Daoy (cell line): ENCODE measurements at places on chromosomes 5 and 9. TPM values are rescaled to one million over a fixed set of nuclear protein-coding genes. Genes with fewer than 3 reads are reported as not detected.

PCDHGB4 gene
- total RNA-seq = 0.06 and 0.09 TPM in 2 replicates

IER5L gene
- total RNA-seq = not detected in 2 replicates

SV2C gene
- total RNA-seq = 0.03 and 0.11 TPM in 2 replicates

CTXN3 gene
- total RNA-seq = not detected in 2 replicates

ZDHHC11 gene
- 2.1 and 3.6 TPM in 2 replicates for total RNA-seq

CDX1 gene
- 0.06 and 1.3 TPM in 2 replicates for total RNA-seq

CCL21 gene
- total RNA-seq = not detected in 2 replicates

DIAPH1 gene
- 40.7 and 43.5 TPM in 2 replicates for total RNA-seq

CCNI2 gene
- 0.06 and 0.09 TPM in 2 replicates for total RNA-seq

OR4F3 gene
- not detected in 2 replicates for total RNA-seq

PCSK1 gene
- total RNA-seq = 0.98 and 2.2 TPM in 2 replicates

WDR38 gene
- total RNA-seq = 0.12 TPM in 1 of 2 replicates, not detected in the other

CNTNAP3B gene
- total RNA-seq = 8.6 and 11.8 TPM in 2 replicates

ORM2 gene
- not detected in 2 replicates for total RNA-seq

KLHL9 gene
- total RNA-seq = not detected in 2 replicates

GNA14 gene
- total RNA-seq = 0.23 and 0.48 TPM in 2 replicates

DNA sequence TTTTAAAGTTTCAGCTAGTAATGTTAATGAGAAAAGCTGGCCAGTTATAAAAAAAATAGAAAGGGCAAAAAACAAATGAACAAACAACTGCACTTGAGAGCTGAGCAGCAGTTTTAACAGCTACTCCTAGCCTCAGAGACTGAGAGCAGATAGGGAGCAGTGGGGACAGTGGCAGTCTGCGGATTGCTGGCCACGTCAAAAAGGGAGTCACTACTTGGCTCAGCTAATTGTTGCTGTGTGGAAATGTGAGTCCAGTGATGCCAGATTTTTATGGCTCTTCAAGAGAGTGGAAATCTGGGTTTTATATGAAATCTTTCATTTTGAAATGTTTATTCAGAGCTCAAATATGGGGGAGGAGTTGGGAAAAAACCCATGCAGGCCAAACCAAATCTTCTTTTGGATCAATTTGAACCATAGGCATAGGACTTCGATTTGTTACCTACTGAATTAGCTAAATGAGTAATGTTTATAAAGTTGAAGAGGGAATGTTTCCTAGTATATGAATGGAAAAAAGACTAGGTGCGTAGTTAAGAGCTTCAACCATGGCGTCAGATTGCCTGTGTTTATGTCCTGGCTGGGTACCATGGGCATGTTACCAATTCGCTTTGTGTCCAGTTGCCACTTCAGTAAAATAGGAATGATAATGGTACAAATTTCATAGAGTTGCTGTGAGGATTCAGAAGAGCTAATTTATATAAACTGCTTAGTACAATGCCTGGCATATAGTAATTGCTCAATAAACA, 102.1 kb downstream of the PAM start:
- DNase-seq = no peak

DNA sequence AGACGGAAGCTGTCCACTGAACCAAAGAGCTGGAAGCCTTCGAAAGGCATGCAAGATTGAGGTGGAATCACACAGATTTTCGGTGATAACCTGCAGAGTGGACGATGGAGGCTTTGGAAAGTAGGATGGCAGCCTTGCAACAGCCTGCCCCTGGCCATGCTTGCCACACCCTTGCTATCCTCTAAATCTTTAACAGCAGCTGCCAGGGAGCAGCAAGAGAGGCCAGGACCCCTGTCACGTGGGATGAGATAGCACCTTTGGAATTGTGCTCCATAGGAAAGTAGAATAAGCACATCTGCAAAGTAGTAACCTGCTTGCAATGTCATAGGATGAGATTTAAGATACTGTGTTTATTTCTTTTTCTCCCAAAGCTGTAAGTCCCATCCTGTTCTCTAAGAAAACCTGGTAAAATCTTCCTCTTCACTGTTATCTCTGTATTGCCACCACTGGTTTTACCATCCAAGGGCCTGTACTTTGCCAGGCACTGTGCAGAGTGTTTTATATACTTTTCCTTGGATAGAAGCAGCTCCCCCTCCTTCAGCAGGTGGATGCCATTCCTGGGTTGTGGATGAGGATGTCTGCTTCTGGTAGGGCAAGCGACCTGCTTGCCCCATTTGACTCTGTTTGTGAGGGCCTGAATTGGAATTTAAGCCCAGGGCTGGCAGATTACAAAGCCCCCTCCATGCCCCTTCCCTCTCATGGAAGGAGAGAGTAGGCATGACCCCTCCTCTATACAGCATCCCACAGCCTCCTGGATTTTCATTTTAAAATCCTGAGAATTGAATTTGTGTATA, 10.1 kb downstream of the TRIO start:
- no peak for DNase-seq

DNA sequence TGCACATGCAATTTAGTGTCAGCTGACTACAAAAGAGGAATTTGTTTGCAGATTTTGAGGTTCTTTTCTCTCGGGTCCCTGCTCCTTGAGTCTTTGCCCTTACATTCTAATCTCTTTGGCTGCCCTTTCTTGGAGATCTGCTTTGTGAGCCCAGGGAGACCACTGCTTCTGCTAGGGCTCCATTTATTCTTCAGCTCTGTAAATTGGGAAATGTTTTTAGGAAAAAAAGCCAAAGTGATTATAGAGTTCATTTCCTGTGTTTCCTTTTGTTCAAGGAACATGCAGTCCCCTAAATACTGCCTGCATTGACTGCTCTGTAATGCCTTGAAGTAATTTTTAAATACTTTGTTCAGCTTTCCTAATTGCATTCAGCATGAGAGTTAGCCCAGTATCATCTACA, 197.4 kb downstream of the CSNK1G3 start:
- no peak for DNase-seq

DNA sequence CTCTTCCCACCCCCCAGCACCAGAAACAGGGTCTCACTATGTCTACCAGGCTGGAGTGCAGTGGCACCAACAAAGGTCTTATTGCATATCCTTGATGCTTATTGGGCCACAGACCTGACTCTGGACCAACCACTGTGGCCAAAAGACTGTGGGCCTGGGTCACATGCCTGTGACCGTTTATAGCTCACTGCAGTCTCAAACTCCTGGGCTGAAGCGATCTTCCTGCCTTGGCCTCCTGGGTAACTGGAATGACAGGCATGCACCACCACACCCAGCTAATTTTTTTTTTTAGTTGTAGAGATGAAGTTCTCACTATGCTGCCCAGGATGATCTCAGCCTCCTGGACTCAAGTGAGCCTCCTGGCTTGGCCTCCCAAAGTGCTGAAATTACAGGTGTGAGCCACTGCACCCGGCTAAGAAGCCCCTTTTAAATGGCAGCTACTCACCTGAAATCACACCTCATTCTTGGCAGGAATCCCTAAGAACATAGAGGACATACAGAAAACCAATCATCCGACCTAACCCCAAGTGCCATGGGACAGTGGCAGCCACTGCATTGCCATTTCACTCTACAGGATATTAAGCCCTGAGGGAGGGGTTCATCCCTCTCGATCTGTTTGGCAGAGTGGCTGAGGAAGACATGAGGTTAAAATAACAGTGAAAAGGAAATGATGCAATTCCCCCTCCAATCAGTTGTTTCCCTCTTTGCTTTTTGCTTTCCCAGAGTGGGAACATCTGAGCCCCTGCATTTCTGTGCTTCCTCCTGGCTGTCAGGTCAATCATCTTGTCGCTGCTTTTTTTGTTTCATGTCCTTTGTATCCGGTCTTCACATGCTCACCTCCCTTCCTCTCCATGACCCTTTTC, 74.6 kb downstream of the LRRC70 start:
- DNase-seq = no peak

DNA sequence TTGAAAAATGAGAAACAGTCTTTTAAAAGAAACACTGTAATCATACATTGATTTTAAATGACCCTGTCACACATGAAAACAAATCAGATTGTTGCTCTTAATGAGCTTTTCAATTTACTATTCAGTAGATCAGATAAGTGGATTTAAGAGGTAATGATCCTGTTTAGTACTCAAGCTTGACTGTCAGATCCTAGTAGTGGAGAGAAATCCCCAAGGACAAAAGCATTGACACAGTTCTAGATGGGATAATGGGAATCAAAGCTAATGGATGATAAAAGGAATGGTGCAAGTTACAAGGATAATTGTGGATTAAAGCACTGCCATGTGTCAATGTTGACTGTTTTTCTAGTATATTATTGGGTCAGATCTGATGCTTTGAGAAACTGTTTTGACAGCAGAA, 142.3 kb upstream of the TLX3 start:
- no peak for DNase-seq

DNA sequence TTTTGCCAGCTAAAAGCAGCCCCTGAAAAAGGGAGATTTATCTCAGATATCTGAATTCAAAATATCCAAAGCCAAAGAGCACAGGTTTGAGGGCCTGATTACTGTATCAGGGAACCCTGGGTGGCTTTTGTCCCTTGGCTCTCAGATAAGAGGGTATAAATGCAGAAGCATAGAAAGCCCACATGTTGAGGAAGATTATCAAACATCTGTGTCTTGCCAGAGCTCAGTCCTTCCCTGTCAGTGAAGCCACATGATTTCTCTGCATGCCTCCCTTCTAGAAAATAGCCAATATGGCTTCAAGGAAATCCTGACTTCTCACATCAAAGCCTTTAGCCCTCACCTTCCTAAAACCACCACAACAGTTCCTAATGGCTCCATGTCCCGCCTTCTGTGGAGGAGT, 408.0 kb upstream of the DMAC1 start:
- no peak for DNase-seq

DNA sequence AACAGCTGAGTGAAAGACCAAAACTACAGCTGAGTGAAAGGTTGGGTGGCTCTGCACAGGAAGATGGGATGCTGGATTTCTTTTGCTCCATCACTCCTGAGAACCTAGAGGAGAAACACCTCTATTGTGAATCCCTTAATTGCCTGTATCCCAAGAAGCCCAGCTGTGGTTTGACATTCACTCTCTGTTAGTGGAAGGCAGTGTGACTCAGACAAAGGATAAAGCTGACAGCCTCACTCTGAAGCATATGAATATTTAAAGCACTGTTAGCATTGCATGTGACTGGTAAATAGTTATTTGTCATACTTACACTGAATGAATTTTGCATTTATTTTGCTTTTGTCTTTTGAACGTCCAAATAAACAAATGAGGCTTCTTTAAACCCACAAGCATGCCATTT, 367.1 kb upstream of the RIOK2 start:
- no peak for DNase-seq

DNA sequence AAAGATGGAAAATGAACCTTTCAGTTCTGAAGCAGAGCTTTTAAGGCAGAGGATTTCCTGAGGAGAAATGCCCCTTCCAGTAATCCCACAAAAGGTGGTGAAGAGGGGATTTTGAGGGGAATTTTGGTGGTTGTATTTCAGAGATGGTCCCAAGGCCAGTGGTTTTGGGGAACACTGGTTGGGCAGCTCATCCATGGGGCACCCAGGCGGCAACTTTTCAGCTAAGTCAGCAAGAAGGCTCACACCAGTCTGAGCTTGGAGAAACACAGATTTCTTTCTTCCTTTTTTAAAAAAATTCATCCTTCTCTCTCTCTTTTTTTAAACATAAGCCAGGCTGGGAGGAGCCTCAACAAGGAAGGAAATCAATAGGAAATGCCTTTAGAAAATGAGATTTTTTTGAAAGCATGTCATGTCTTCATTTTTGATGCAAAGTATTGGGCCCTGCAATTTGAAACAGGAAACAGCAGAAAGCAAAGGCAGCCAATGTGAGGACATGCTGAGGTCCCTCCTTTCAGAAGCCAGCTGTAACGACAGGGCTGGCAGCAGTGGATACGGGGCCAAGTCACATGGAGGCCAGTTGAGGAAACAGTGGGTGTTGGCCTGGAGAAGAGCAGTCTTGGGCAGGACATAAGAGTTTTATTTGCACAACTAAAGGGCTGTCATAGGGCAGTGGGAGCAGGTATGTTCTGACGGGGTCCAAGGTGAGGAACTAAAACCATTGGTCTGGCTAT, 155.3 kb upstream of the KLF4 start:
- DNase-seq = no peak

- DNase-seq = no peak
Measured at GRCh38 chr9:22617156-22617555, 170.5 kb downstream of the DMRTA1 start.

- no peak for DNase-seq
Measured at GRCh38 chr5:21709770-21710169, 1143.4 kb downstream of the CDH12 start.

- DNase-seq = no peak
Measured at GRCh38 chr9:126496781-126497659, 116.7 kb upstream of the LMX1B start.

DNA sequence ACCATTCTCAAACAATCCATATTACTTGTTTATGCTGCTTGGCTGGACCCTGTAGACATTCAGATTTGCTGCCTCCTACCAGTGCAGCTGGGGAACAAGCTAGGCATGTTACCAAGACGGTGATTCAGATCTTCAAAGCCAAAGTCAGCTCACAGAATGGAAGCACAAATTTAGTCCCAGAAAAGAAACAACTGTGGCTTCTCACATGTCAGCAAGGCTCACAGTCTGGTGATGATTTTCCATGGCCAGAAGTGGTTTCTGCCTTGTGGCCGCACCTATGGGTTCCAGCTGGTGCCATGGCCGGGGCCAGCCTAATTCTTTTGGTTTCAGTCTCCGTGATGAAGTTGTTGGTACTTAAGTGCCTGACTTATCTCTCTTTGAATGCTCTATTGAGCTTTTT, 182.2 kb downstream of the TMC1 start:
- no peak for DNase-seq

DNA sequence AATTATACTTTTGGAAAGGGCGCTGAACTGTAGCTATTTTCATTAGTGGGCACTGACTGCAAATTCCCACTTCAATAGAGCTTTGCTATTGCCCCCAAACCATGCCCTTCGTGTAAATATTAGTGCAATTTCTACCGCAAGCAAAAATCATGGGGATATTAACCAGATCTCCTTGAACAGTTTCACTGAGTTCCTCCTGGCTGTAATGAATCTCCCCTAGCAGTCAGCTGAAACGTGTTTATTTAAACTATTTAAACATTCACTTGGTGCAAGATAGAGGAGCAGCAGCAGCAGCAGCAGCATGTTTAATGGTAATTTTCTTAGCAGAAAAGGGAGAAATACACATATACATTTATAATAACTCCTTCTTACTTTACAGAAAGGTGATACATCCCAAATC, 54.4 kb downstream of the ARRDC3 start:
- DNase-seq = no peak
